Activated CD4-positive, alpha-beta T cell treated with anti-CD3 and anti-CD28 coated beads, Interleukin-2, amount 50 U/mL, for 16 hours (primary cell): ENCODE measurements at places on chromosomes 3 and 15.

GRCh38 chr15:29139072-29139471 lies 130.6 kb downstream of the NSMCE3 start:
- no peak for DNase-seq

- DNase-seq, result no peak
Observed at GRCh38 chr3:14688525-14688924, 13.6 kb downstream of the C3orf20 start.

- DNase-seq, result no peak
Observed at GRCh38 chr15:83207009-83207659, 489 bp downstream of the HDGFL3 start.

GRCh38 chr15:58110999-58111717 lies 27.0 kb upstream of the AQP9 start:
- DNase-seq, result no peak

GRCh38 chr3:50675179-50676030 lies 678 bp downstream of the DOCK3 start:
- DNase-seq, result peak; percentile 57

DNA sequence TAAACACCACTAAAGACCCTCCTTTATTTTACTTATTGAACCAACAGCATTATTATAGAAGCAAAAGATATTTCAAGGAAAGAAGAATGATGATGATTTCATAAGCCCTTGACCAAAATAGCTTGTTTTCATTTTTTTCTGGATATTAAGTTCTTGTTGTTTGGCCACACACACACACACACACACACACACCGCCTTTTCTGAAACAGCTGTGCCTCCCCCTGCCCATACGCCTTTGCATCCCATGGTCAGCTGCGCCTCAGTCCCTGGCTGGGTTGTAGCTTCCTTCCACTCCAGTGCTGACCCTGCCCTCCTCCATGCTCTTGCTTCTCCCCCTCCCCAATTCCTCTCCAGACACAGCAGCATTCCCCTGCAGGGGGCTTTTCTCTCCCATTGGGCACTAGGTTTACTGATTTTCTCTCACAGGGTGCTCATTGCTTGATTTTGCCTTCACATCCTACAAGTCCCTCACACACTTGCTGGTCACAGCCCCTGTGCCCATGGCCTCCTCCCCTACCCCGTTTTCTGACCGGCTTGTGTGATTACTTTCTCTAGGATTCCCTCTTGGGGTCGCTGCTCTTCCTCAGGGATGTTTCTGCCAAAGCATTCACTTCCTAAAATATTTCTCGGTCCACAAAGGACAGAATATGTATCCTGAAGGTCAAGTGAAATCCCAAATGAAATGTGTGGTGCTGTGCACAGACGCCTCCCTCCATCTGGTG lies 18.4 kb downstream of the MESP1 start:
- DNase-seq, result no peak

DNA sequence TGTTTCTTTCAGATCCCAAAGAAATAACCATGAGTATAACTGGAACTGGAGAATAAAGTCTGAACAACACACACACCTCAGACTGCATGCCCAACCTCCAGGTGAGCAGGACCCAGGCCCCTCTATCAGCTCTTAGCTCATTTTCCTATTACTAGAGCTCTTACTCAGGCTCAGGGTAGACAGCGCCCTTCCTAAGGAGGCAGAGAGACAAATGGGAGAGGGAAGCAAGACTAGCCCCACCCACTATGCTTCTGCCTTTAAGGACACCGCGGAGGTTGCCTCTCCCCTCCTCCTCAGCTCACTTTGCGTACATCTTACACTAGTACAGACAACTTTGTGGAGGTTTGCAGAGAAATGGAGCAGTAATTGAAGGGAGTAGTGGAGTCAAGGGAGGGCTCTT lies 44.0 kb upstream of the GLCE start:
- no peak for DNase-seq

- no peak for DNase-seq
Observed at GRCh38 chr3:14283092-14283812, 104.6 kb downstream of the LSM3 start.

- DNase-seq, result no peak
Observed at GRCh38 chr3:54756330-54756731, 171.5 kb downstream of the LRTM1 start.

DNA sequence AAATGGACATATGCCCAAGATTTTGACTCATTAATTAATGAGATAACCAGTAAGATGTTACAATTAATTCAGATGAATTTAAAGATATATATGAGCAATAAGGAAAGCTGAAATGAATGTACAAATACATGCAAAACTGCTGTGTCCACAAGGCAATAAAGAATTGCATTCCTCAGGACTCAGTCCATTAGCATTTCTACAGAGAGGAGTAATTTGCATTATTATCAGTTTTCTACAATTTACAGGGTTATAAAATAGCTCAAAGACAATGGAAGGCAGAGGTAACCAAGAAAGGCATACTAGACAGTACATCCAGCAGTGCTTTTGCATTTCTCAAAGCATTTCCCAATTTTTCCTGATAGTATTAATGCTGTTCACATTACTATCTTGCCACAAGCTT lies 377.1 kb upstream of the GOLIM4 start:
- no peak for DNase-seq

- DNase-seq, result no peak
Observed at GRCh38 chr3:85846940-85847339, 888.2 kb downstream of the CADM2 start.

- DNase-seq, result no peak
Observed at GRCh38 chr3:71421475-71421819, 162.1 kb downstream of the FOXP1 start.

GRCh38 chr3:140942221-140943104 lies 827 bp downstream of the SLC25A36 start:
- DNase-seq, result peak; percentile 50

DNA sequence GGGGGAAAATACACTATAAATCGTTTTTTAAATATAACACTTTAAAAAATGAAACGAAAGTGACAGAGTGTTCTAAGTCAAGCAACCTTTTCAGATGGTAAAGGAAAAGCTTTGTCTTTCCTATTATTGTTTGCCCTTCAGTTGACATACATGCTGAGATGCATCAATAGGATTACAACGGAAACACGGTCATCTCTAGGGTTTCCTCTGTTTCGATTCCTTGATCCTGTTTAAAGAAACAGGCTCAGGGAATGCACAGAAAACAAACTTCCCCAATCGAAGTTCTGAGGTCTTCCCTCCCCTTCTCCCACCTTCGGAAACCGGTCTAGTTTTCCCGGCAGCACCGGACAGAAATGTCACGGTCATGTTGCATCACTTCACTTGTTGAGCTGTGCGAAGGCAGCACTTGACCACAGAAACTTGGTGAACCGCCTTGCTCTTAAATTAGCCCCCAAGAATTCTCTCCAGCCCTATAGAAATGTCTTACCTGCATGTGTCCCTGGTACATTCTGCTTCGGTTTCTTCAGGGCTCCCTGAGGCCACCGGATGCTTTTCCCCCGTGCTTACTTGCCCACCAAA lies 556 bp downstream of the PEX5L start:
- DNase-seq, result no peak

DNA sequence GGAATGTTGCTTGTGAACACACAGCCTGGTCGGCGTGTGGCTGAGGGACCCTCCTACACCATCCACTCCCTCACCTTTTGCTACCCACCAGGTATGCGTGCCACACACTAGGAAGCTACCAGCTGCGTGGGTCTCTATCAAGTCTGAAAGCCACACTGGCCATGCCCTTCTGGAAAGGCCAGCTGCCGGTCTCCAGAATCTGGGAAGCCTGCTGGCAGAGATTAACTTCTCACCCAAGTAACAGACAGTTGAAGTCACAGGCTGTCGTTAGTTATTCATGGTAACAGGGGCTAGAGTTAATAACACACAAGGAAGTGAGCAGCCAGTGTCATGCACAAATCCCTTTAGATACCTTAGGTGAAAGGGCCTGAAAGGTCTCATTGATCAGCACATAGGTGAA lies 48.1 kb downstream of the SUSD5 start:
- DNase-seq, result no peak

DNA sequence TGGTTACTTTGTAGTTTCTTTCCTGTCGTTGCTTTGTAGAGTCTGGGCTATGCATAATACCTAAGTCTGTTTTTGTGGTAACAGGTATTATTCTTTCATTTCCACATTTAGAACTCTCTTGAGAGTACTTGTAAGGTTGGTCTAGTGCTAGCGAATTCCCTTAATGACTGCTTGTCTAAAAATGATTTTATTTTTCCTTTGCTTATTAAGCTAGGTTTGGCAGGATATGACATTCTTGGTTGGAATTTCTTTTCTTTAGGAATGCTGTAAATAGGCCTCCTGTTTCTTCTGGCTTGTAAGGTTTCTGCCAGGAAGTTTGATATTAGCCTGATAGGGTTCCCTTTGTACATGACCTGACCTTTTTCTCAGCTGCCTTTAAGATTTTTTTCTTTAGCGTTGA lies 70.1 kb upstream of the SGO1 start:
- DNase-seq, result no peak

- DNase-seq, result no peak
Observed at GRCh38 chr3:196531418-196531817, 16.3 kb upstream of the SMCO1 start.

GRCh38 chr3:102081572-102082289 lies 232.4 kb downstream of the NFKBIZ start:
- DNase-seq, result no peak

GRCh38 chr3:5191555-5192304 lies 4.2 kb downstream of the EDEM1 start:
- no peak for DNase-seq

DNA sequence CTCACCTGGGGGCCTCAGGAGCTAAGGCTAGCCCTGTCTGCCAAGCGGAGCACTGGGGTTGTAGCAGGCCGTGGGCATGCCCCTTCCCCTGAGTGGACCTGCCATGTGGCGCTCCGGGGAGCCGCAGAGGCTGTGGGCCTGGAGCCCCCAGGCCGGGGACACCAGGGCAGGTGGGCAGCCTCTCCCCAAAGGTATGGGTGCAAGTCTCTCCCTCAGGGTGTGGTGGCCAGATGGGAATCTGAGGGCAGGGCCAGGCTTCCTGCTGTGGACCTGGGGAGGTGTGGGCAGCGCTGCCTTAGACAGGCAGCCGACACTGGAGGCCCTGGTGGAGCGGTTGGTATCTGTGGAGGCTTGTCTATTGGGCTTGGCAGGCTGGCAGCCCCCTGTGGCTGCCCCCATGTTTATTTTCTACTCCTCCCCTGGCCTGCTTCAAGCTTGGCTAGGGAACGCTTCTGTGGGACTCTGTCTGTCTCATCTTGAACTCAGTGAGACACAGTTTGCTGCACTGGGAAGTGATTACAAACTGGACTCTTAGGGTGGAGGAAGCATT lies 5.9 kb downstream of the ACVR2B start:
- no peak for DNase-seq

- DNase-seq, result no peak
Observed at GRCh38 chr15:98935736-98936135, 71.9 kb downstream of the PGPEP1L start.

GRCh38 chr3:191627064-191627463 lies 166.1 kb downstream of the PYDC2 start:
- DNase-seq, result no peak

- peak; percentile 23 for DNase-seq
Observed at GRCh38 chr3:142282503-142282902, 57.1 kb upstream of the GK5 start.
